ENCODE measurements at places on chromosomes 7 and 10.

DNA sequence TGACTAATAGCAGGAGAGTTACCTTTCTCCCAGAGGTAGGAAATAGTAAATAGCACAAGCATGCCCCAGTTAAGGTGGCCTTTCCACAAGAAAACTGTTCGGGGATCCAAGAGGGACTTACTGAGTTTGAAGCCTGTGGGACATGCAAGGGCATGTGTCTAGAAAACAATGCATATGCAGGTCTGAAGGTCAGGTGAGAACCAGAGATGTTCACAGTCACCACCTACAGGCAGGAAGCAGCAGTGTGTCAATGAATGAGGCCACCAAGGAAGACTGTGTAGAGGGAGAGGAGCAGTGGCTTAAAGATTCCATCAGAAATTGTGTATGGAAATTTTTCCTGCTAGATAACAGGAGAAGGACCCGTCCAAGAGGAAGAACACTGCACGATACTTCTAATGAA is 66.0 kb downstream of the CALD1 start:
- DNase-seq = no peak

GRCh38 chr10:17026686-17027485 is 102.7 kb downstream of the CUBN start:
- peak; percentile 94 for DNase-seq

GRCh38 chr7:92352009-92352408 is 95.3 kb upstream of the GATAD1 start:
- DNase-seq = no peak

DNA sequence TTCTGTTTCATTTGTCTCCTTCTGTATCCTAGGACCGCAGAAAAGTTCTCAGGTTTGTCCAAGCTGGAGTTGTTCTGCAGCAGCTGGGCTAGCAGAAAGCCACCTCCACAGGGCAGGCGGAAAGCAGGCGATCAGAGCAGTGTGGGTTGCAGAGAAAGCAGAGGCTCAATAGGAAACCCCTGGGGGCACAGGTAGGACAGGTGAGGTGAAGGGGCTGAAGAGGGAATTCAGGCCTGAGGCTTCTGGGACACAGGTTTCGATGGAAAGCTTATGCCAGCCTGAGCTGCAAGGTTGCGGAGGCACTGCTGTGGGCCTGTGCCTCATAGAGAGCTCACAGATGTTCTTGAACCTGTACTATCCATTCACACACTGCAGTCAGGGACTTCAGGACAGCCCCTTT is 194.9 kb upstream of the TPK1 start:
- no peak for DNase-seq

GRCh38 chr10:103458720-103459119 is at the start of gene CALHM1:
Gene CALHM1 (minus strand): TSS chr10:103458900. CDS start chr10:103458751, 149 bp downstream.
- DNase-seq = peak; percentile 21

DNA sequence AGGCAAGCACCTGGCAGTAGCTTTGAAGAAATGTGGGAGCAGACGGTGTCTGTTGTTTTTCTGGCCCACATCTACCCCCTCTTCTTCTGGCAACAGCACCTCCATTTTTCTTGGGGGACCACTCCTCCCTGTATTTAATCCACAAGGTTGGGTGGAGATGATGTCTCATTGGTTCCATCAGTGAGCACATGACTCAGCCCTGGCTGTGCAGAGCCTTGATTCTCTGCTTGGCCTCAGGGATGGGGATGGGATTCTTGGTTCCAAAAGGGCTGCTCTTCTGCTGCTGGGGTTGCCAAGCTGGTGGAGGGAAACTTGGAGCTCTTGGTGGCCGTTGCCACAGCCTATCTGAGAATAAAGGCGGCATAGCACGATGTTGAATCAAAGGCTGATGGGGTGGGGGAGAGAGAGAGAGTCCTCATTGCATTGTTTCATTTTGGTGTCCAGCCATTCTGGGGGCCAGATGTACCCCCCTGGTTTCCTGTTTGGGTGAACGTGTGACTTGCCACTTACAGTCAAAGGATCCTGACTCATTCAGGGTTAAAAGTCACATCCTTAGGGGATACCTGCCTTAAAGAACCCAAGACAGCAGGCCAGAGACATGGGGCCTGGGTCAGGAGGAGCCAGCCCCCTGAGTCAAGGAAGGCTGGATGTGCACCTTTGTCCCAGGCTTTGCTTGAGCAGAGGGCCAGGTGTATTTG is 25.9 kb downstream of the GRK5 start:
- DNase-seq = no peak

GRCh38 chr10:112712536-112712935 is 237.5 kb upstream of the TCF7L2 start:
- DNase-seq = no peak

DNA sequence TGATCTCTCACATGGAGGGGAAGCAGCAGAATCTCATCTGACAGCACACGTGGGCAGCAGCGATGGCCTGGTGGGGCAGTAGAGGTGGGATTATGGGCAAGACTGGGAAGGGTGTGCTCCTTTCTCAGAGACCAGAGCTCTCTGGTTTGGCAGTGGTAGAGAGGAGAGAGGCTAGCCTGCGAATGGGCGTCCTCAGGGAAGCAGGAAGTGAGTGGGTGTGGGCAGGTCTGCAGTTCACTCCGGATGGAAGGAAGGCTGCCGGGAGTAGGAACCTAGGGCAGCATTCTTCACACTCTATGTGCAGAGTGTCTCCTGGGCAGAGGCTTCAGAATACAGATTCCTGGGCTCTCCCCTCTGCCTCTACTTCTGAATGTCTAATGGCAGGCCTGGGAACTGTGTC is 162.8 kb upstream of the BMPER start:
- DNase-seq = no peak

- no peak for DNase-seq
These were observed 292.4 kb upstream of the MKLN1 start for GRCh38 chr7:131035088-131035770.

DNA sequence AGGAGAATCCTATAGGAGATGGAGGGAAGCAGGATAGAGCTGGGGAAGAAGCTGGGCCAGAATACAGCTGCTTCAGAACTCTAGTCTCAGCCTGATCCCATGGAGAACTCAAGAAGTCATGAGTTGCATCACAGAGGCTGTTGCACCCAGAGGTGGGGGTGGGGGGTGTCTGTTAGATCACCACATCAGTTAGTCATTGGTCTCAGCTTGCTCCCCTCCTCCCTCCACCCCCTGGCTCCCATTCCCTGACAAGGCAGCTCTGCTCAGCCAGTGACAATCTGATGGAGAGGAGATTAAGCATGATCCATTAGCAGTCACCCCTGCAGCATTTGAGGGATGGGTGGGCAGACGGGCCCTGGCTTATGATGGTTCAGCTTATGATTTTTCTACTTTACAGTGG is 58.4 kb upstream of the FGL2 start:
- DNase-seq = no peak

DNA sequence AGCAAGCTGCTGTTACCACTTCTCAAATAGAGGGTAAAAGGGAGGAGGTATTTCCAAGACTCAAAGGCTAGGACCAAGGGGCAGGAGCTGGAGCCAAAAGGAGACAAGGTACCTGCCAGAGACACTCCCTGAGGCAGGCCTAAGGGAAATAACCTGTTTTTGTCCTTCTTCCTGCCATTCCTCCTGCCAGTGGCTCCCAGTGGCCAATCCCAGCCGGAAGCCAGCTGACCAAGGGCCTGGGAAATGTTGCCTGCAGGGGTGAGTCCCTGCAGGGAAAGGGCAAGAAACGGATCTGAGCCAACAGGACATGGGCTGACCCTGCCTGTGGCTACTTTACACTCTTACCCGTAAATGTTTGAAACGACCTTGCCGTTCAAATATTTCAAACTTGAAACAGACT is 3.5 kb downstream of the CYTH3 start:
- no peak for DNase-seq

GRCh38 chr7:108252177-108252576 is 122.0 kb upstream of the LAMB4 start:
- no peak for DNase-seq

- no peak for DNase-seq
These were observed 83.4 kb downstream of the MACC1 start for GRCh38 chr7:20133803-20134202.

DNA sequence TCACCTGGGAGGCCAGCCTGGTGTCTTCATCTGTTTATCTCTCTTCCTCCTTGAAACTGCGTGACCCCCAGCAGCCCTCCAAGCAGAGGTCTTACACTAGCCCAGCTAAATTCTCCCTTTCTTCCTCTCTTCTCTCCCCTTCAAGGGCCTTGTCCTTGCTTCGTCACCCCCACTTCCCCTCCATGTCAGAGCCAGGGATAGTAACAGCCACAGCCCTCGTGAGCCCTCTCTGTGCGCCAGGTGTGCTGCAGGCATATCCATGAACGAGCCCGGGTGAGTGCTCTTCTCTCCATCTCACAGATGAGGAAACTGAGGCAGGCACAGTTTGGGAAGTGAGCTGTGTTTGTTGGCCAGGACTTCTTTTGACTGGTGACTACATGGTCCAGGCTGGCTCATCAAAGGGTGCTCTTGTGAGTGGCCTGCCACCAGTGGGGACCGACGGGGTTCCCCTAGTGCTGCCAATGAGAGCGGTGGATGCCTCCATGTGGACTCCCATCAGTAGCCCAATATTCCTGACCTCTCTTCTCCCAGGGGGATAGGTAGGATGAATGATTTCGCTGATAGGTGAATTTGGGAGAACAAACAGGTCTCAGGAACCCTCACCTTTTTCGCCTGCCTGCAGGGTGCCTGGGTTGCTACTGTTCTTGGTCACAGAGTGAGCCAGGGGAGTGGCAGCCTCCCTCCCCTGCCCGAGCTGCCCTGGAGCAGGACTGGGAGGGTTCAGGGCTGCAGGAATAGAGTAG is 38.1 kb downstream of the ADRA2A start:
- no peak for DNase-seq

GRCh38 chr7:55075464-55076021 is 56.7 kb downstream of the EGFR start:
- no peak for DNase-seq

DNA sequence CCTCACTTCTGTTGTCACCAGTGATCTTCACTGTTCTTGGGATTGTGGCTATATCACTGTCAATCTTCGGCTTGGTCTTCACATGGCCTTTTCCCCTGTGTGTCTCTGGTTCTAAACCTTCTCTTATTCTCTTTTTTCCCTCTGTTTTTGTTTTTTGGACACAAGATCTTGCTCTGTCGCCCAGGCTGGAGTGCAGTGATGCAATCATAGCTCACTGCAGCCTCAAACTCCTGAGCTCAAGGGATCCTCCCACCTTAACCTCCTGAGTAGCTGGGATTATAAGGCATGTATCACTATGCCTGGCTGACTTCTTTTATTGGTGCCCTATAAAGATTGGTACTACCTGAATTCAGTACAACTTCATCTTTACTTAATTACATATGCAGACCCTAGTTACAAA is 143.4 kb upstream of the EFCAB10 start:
- DNase-seq = no peak

GRCh38 chr10:131452926-131453720 is 141.6 kb upstream of the TCERG1L start:
- DNase-seq = no peak

GRCh38 chr7:30184791-30185487 is 50.2 kb downstream of the MTURN start:
- DNase-seq = no peak

DNA sequence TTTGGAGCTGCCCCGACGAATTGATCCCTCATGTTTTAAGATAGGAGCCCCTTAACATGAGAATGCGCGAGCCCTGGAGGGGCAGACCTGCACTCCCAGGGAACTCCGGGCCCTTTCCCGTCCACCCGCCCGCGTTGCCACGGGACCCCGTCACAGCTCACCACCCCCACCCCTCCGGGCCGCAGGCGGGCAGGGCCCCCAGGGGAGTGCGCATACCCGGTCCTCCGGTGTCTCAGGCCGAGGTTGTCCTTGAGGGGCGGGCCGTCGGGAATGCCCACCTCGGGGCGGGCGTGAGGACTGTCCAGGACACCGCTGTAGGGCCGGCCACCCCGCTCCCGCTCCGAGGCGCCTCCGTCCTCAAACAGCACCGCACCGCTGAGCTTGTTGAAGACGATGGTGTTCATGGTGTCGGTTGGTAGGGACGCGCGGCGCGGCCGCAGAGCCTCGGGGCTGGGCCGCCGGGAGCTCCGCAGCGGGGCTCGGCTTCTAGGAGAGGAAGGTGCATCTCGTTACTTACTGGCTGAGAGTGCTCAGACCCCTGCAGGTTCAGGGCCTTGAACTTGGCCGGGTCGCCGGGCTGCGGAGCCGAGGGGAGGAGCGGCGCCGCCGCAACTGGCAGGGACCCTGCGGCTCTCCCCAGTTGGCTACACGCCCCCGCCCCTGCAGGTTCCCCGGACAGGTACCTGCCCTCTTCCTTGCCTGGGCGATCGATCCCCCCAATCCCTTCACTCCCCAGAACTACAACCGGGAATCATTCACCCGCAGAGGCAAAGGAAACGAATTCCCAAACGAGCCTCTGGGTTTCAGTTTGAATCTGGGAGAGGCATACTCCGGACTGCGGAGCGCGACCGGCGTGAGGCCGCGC is 2.4 kb downstream of the MKX start:
- DNase-seq = no peak

GRCh38 chr7:131568970-131569369 is 12.5 kb upstream of the PODXL start:
- DNase-seq = no peak

DNA sequence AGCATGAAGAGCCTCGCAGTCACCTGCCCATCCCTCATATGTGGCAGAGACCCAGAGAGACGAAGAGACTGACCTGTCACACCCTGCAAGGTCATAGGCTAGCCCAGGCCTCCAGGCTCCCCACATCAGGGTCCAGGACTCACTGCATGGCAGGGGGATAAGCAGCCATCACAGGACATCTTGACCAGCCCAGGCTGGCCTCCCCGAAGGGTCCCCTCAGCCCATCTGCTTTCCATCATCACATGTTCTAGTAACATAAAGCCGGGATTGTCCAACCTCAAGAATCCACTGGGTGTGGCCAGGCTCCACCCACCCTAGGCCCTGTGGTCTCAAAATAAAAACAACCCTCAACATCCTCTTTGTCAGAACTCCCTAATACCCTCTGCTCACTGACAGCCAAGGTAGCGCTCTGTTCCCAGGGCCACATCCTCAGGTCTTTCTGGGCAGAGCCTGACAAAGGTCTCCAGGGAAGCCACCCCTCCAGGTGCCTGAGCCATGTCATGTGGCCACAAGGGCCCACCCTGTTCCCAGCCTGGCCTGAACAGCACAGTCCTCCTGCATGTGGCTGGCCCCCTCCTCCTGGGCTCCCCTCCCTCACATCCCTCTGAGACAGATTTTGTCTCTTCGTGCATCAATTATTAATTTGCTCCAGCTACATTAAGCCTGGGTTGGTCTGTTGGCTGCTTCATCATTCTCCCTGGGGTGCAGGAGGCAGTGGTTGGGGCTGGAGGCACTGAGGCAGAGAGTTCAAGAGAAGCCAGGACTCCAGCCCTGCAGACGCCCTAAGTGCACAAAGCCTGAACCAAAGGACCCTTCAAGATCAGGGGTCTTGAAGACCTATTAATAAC is 131.8 kb upstream of the UNC5B start:
- no peak for DNase-seq

- no peak for DNase-seq
These were observed 69.8 kb upstream of the STEAP1B start for GRCh38 chr7:22569586-22570321.

GRCh38 chr10:69459101-69459790 is 8.0 kb downstream of the TSPAN15 start:
- no peak for DNase-seq

GRCh38 chr7:129529643-129530042 is 27.3 kb downstream of the SMKR1 start:
- no peak for DNase-seq

GRCh38 chr7:37037286-37037685 is 313.0 kb upstream of the AOAH start:
- no peak for DNase-seq

All from T-helper 1 cell (primary cell).